ENCODE measurements at places on chromosomes 2 and 18.

GRCh38 chr18:36469461-36469860, 171.9 kb downstream of the FHOD3 start:
- DNase-seq: no peak

DNA sequence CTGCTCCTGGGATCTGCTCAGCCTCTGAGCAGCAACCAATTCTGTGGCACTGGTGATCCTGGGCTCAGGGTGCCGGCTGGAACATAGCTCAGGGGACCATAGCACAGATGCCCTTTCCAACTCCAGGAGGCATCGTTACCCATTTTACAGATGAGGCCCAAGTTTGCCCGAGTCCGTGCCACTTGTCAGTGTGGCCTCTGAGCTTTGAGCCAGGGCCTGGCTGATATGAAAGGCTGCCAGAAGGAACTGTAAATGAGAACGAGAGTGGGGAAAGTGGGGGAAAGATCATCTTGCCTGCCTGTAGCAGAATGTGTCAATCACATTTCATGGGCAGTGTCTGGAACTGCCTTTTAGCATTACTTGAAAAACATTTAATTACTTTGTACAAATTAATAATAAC, 23.3 kb upstream of the FOSL2 start:
- no peak for DNase-seq

DNA sequence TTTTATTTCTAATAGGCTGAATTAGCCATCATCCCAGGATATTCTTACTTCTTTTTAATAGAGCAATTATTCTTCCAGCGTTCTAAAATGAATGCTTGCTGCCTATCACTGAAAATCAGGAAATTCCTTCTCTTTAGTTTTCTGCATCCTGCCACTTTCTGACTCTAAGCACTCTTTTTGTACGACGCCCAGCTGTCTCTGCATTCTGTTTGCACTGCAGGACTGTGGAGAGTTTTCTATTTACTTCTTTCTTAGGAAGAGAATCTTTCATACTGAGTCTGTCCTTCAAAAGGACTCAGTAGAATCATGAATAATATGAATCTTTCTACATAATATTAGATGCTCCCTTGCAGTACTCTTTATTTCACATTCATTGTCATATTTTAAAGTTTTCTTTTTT, 360.4 kb upstream of the DSEL start:
- no peak for DNase-seq

DNA sequence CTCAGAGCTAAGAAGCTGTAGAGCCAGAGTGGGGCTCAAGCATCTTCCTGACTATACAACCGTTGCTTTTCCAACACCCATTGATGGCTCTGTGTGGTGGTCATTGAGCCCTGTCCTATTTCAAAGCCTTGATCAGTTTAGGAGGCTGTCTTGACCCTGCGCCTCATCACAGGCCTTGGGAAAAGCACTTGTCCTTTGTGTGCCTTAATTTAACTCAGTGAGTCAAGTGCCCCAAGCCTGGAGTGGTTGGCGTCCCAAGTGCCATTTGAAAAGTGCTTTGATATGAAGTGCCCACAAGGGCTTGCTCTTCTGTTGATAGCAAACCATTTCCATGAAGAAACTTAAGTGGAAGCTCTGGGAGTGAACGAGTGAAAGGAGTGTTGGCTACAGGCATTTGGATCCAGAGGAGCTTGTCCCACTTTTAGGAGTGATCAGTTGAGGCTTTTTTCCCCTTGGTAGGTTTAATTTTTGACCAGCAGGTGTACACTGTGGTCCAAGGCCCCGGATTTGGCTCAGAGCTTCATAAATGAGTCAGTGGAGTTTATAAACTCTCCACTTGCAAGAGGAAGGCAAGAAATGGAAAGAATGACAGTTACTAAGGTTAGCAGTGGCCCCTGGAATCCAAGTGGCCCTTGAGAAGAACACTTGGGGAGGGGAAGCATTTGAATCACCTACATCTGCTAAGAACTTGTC, 50.3 kb downstream of the ACTR2 start:
- no peak for DNase-seq

DNA sequence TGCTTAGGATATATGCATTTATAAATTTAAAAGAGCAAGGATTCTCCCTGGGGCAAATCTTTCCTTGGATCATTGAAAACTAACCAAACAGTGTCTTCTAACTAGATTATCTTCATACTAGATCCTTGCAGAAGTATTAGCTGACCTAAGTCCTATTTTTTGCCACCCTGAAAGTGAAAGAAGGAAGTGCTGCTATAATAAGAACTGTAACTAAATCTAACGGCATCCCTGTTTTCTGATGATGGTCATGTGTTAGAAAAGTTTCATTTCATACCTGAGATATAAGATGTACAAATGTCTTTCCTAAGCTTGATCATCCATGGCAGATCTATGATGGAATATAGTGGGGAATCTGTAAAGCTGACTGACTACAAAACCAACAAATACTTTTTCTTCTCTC, 102.7 kb downstream of the MAP2 start:
- no peak for DNase-seq

DNA sequence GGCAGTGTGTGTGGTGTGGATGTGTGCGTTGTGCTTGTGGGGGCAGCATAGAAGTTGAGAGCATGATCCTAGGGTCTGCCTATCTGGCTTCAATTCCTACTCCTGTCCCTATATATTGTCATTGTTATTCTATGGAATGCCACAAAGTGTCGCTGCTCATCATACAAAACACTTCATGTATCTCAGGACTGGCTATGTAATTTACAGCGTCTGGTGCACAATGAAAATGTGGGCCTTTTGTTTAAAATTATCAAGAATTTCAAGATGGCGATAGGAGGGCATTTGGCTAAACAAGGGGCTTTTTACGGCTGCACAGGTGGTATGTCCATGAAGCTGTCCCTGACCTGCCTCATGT, 3.4 kb downstream of the SERPINB2 start:
- no peak for DNase-seq

DNA sequence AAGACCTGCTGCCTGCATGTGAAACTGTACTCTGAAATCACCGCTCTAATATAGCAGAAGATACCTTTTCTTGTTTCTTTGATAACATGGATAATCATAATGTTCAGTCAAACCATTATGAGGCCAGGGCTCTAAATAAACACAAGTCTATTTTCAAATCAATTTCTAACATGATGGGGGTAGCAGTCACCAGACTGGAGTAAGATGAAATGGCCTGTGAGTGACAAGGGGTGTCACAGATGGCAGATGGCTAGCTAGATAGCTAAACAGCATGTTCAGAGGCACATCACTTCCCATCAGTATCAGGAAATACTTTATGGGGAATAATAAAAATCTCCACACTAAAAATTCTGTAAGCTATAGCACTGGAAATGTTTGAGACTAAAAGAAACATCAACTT, 14.0 kb downstream of the MBD2 start:
- no peak for DNase-seq

DNA sequence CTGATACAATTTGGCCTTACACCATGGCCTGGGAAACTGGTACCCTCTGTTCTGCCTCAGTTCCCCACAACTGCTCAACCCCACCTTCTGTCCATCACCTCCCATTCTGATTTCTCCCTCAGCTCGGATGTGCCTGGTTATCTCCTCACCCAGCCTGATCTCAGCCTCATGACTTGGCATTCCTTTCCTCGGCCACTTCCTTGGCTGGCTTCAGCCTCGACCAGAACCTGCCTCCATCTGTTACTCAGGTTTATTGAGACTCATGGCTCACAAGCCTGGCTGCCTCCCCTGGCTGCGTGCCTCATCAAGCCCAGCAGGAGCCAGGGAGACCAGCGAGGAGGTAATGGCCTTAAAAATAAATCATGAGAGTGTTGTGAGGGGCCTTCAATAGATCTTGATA, 356.2 kb upstream of the SPRED2 start:
- DNase-seq: no peak

GRCh38 chr2:46274586-46274985, 22.6 kb upstream of the EPAS1 start:
- no peak for DNase-seq

DNA sequence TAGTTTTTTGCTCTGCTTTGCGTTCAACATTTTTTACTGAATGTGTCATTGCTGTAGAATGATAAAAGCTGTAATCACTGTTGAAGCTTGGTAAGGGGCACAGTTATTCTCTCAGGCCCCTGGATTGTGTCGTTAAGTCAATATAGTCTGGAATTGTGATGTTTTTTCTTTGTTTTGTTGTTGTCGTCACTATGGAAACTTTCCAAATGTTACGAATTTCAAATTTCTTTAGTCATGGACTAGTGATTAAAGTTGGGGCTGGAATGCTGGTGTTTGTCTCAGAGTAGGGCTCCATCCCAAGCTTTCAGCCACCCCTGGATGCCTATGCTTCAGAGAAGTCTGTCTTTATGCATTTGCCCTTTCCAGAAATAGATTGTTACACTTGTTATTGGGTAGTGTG, 287.2 kb downstream of the CDH19 start:
- no peak for DNase-seq

- no peak for DNase-seq
These were observed 21.6 kb upstream of the SULT1C2 start for GRCh38 chr2:108267101-108267500.

DNA sequence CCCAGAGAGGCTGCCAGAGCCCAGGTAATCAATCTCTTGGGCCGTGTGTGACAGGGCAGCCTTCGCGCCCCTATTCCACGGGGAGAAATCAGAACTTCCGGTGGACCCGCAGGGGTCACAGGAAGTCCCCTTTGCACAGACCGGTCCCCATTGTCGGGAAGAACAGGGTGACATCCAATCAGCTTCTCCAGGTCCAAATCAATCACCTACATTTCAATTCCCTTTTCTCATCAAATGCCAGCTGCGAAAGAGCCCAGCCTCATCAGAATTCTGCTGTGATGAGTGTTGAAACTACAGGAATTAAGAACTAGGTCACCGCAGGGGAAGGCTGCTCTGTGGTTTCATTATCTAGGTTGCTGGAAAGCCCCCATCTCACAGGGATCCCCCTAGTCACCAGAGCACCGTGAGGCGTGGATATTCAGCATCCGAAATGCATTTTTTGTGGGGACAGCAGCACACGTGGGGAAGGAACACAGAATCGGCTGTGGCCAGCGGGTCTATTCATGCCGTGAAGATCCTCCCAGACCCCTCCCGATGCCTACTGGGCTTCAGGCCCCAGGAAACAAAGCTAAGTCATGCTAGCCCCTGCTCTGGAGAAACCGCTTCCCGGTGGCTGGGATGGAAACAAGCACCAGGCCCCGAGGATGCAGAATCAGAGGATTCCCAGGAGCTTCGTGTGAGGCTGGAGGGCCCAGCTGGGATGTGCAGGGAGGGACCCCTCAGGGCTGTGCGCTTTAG, 193.7 kb upstream of the ID2 start:
- DNase-seq: no peak

DNA sequence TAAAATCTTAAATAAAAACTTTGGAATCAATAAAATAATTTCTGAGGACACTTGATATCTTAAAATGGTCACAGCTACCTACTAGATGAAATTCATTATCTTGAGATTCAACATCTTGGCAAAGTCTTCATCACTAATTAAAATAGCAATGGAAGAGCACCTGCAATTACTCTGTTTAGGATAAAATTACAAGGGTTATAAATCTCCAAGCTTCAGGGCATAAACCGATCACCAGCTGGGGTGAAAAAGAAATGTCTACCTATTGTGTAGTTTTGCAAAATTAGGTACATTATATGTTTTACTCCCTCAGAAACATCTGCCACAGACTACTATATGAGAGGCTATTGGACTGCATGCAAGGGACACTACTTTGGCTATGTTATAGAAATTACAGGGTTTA, 327.1 kb downstream of the CCDC178 start:
- peak; percentile 38 for DNase-seq

DNA sequence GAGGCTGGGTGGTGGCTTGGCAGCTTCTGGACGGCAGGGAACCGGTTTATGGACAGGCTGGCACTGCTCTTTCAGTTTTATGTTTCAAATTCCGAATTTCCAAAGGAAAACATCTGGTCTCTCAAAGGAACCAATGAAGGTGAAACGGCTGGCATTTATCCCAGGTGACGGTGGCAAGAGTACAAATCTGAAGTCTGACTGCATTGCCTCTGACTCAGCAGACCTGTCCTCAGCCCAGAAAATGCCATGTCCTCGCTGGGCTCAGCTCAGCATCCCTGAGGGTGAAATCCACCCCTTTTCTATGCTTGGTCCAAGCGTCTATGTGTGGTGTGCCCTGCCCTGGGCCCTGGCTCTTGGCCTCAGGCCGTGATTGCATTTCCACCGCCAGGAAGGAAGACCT, 38.1 kb downstream of the NAPG start:
- no peak for DNase-seq

DNA sequence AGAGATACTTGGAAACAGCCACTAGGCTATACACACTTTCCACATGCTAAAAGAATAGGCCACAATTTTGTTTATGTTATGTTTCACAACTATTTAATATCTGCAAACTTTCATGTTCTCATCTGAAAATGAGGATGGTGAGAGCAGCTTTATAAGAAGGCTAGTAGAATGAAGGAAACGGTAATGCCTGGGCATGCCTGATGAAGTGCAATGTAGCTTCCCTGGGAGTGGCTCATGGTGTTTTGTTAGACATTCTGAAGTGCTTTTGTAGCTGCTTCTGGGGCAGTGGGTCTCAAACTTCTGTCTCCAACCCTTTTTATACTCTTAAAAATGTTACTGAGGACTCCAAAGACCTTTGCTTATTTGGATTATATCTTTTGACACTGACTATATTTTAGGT, 193.3 kb upstream of the VWC2L start:
- DNase-seq: no peak

- no peak for DNase-seq
These were observed 24.2 kb downstream of the ZAP70 start for GRCh38 chr2:97737421-97738178.

- no peak for DNase-seq
These were observed 220.9 kb upstream of the PKDCC start for GRCh38 chr2:41826921-41827320.

DNA sequence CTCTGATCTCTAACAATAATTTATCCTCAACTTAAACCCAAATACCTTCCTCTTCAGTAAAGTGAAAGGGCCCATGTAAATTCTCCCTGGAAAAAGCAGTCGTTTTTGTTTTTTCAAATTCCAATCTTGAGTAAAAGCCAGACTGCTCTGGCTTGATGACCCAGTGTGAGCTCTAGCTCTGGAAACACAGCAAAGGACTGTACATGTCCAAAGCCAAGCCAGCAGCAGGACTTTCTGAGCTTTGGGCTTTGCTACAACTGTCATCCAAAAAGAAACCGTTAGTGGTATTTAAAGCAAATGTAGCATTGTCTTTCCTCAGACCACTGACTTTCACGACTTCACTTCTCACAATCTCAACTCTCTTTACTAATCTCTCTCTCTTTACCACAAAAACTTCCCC, 25.4 kb downstream of the SH3YL1 start:
- DNase-seq: no peak

GRCh38 chr2:113175042-113175628, 1.4 kb downstream of the PSD4 start:
- DNase-seq: no peak

- no peak for DNase-seq
These were observed 3.7 kb upstream of the PCBP1 start for GRCh38 chr2:70083344-70084156.

DNA sequence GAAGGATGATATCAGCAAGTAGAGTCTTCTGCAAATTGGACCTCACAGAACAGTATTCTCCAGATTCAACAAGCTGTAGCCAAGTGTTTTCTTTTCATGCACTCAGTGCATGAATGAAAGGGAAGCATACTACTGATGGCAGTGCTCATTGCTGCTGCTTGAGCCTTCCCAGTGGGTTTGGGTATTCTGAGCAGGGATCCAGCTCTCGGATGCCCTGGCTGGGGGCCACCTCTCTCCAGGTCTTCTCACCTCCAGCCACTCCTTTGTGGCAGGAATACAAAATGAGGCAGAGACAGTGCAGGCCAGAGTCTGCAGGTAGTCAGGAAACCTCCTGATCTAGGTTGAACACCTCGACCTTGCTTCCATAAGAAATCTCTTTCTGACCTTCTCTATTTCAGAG, 390.4 kb upstream of the CELF4 start:
- no peak for DNase-seq

GRCh38 chr2:77519888-77520506, 2.2 kb downstream of the LRRTM4 start:
- DNase-seq: no peak
